Hindlimb muscle (tissue), 1 donor: ENCODE measurements at places on chromosomes 12 and 14. TPM values are rescaled to one million over a fixed set of nuclear protein-coding genes. Genes with fewer than 3 reads are reported as not detected.

GRCh38 chr14:100748944-100749343, 22.3 kb downstream of the DLK1 start:
- DNase-seq: no peak

- no peak for DNase-seq
These were observed 121.1 kb downstream of the PLXNC1 start for GRCh38 chr12:94269316-94269999.

DNA sequence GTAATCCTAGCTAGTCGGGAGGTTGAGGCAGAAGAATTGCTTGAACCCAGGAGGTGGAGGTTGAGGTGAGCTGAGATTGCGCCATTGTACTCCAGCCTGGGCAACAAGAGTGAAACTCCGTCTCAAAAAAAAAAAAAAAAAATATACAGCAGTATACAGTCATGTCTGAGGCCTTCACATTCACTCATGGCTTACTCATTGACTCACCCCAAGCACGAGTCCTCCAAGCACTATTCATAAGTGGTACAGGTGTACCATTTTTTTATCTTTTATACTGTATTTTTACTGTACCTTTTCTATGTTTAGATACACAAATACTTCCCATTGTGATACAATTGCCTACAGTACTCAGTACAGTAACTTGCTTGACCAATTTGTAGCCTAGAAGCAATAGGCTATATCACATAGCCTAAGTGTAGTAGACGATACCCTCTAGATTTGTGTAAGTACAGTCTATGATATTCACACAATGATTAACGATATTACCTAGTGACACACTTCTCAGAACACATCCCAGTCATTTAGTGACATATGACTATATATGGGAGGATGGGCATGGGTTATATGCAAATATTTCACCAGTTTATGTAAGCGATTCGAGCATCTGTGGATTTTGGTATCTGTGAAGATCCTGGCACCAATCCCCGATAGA, 12.2 kb downstream of the LLPH start:
- DNase-seq: no peak

- DNase-seq: no peak
These were observed 49.5 kb upstream of the HELB start for GRCh38 chr12:66252771-66253170.

DNA sequence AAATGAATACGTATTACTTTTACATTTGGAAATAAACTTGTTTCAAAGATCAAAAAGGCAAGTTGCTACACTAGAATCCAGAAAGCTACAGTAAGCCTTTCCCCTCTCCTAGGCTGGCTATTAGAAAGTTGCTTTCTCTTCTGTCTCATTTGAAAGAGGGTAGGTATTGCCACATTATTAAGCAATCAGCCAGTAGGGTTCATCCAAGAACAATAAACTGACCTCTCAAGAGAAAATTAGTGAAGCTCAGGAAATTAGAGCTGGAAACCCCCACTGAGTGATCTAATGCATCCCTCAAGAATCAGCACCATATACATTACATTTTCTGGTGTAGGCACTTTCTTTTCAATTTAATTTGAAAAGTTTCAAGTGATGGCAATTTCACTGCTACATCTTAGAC, 4.5 kb upstream of the TMEM233 start:
- no peak for DNase-seq

GRCh38 chr14:21428930-21429329, 27.0 kb downstream of the CHD8 start:
- DNase-seq: no peak

- DNase-seq: no peak
These were observed 175.8 kb downstream of the MSRB3 start for GRCh38 chr12:65454115-65454787.

GRCh38 chr12:132493482-132494178, 3.7 kb downstream of the FBRSL1 start:
- DNase-seq: no peak

DNA sequence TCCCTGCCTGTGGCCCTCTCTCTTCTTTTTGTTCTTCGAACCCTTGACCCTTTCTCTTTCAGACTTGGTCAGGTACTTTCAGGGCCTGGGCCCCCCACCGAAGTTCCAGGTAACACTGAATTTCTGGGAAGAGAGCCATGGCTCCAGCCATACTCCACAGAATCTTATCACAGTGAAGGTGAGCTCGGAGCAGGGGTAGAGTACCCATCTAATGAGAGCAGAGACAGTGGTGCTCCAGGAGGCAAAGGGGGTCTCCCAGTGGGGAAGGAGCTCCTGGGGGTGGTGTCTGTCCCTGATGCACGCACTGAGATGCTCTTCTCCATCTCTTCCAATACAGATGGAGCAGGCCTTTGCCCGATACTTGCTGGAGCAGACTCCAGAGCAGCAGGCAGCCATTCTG, 4.7 kb downstream of the IRF9 start:
- no peak for DNase-seq

GRCh38 chr12:59040656-59041055, 120.4 kb upstream of the LRIG3 start:
- no peak for DNase-seq

DNA sequence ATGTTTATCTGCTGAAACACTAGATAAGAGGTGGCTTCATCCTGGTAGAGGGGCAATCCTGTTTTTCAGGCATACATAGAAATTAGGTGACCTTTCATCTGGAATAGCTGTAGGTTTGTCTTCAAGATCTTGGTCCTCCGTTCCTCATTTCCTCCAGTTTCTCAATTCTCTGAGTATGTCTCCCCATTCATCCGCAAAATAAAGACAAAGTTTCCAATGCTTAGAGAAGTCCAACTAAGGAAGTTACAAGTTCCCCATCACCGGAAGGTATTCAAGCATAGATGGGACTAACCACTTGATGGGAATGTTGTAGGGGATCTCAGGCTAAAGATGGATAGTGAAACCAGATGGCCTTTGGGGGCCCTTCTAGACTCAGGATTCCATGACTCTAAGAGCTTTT, 34.3 kb downstream of the ERG28 start:
- DNase-seq: no peak

GRCh38 chr12:106136263-106136662, 2.5 kb downstream of the NUAK1 start:
- peak; percentile 88 for DNase-seq

DNA sequence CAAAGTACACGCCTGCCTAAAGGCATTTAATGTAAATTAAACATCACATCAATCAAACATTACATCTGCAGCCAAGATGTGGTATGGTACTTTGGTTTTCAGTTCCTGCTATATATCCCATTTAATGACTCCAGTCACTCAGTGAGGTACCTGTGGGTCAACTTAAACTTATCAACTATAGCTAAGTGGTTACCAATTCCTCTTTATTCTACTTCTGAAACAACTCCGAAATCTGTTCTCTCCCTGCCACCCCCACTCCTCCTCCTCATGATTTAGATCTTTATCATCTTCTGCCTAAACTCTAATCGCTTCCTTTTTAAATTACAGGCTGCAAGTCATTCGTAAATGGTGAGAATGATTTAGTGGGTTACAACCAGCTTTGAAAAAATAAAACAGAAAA, 57.9 kb downstream of the BCL2L14 start:
- DNase-seq: no peak

GRCh38 chr12:67649570-67650387, 1.2 kb downstream of the DYRK2 start:
- DNase-seq: peak; percentile 50

GRCh38 chr12:107801150-107801549, 26.6 kb downstream of the ASCL4 start:
- no peak for DNase-seq

GRCh38 chr12:67957383-67957782, 31.9 kb upstream of the IFNG-AS1 start:
- DNase-seq: no peak

DNA sequence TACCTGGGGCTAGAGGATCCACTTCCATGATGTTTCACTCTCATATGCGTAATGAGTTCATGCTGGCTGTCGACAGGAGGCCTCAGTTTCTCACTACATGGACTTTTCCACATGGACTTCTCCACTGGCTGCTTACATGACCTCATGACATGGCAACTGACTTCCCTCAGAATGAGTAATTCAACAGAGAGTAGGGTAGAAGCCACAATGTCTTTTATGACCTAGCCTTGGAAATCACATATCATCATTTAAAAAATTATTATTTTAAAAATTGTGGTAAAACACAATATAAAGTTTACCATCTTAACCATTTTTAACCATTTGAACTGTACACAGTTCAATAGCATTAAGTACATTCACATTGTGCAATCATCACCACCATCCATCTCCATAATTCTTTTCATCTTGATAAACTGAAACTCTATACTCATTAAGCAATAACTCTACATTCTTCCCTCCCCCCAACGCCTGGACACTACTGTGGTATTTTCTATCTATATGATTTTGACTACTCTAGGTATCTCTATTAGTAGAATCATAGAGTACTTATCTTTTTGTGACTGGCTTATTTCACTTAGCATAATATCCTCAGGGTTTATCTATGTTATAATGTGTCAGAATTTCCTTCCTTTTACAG, 144.5 kb downstream of the TGFB3 start:
- DNase-seq: no peak

DNA sequence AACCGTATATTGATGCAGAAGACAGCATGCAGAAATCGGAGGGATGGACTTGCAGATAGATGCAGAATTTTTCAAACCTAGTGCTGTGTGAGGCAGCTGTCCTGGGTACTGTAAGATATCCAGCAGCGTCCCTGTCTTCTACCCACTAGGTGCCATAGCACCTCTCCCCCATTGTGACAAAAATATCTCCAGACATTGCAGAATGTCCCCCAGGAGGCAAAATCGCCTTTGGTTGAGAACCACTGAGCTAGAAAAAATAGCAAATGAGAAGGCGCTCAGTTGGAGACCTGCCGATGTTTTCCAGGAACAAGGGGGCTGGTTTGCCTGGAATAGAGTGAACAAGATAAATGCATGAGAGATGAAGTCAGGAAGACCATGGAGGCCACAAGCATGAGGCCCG, 67.9 kb upstream of the TMEM132D start:
- DNase-seq: no peak

GRCh38 chr14:103770902-103771301, 55.3 kb downstream of the ZFYVE21 start:
- DNase-seq: no peak

- DNase-seq: no peak
These were observed 122.0 kb downstream of the KCNC2 start for GRCh38 chr12:75087654-75088053.

- peak; percentile 5 for DNase-seq
These were observed 135.7 kb downstream of the CNTN1 start for GRCh38 chr12:40827683-40828592.

PPP1R1A gene
- 70.6 TPM for polyA plus RNA-seq

AKAP5 gene
- polyA plus RNA-seq: 0.45 TPM

CCDC196 gene
- 0.28 TPM for polyA plus RNA-seq

C12orf42 gene
- 2.4 TPM for polyA plus RNA-seq

PRH2 gene
- not detected for polyA plus RNA-seq

NRIP2 gene
- polyA plus RNA-seq: 6.1 TPM

KIF5A gene
- polyA plus RNA-seq: not detected

STAT2 gene
- polyA plus RNA-seq: 71.4 TPM

VDR gene
- polyA plus RNA-seq: 0.75 TPM

CDKN1B gene
- polyA plus RNA-seq: 52.6 TPM

CLEC12A gene
- 0.56 TPM for polyA plus RNA-seq

WIF1 gene
- 0.43 TPM for polyA plus RNA-seq

MYF6 gene
- 119 TPM for polyA plus RNA-seq

FSCB gene
- polyA plus RNA-seq: not detected

CCDC197 gene
- polyA plus RNA-seq: 0.32 TPM

ITPK1 gene
- polyA plus RNA-seq: 16.5 TPM

HNF1A gene
- polyA plus RNA-seq: not detected

COCH gene
- polyA plus RNA-seq: 4.4 TPM
